ENCODE measurements at places on chromosomes 6 and 20. TPM values are rescaled to one million over a fixed set of nuclear protein-coding genes. Genes with fewer than 3 reads are reported as not detected.

DNA sequence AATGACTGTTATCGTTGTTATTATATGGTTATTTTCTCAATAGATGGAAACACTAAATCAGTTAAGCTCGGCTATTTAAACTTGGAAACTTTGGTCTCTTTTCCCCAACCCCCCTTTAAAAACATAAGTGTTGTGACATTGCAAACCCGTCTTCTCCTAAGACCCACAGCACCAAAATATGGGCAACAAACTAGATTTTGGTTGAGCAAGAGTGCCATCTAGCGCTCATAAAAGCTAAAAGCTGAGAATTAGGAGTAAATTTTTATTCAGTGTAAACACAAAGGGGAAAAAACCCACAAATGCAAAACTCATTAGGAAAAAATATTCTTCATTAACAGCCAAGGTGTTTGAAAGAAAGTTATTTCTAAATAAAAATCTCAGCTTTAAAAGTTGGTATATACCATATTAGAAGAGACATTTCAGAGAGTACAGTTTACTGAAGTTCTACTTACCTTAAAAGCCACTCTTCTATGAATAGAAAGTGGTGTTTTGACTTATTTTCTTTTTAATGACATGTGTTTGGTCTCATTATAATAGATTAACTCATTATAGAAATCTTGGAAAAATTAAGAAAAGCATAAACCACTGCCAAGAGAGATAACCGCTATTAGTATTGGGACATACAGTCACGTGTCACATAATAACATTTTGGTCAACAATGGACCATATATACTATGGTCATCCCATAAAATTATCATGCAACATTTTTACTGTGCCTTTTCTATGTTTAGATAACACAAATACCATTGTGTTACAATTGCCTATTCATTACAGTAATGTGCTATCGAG is 21.1 kb downstream of the SESN1 start:
- peaks cover 9% of the 10 kb centered on the region for H3K4me1 ChIP-seq
- no peak overlapping the region for H3K27ac ChIP-seq
- DNase-seq = peak; percentile 49
- no peaks in the 10 kb centered on the region for H3K36me3 ChIP-seq
- no peak overlapping the region for H3K4me3 ChIP-seq
- H3K27me3 ChIP-seq = no peaks in the 10 kb centered on the region

SLC17A3 gene
- total RNA-seq = 0.58 TPM

DNA sequence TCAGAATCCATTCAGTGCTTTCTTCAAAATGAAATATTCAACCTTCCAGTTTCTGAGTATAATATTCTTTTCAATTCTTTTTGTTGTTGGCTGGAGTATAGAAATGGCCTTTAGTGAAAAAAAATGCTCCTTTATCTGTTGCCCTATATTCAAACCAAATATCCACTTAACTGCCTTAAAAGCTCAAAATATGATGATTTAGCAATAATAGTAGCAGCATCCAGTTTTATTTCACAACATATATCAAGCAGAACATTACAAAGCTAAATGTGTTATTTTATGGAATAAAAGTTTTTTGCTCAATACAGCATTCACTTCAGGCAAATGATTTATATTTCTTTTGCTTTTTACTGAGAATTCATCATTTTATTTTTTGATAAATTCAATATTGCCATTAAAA is 322.4 kb upstream of the EYS start:
- H3K36me3 ChIP-seq = no peaks in the 10 kb centered on the region
- H3K4me3 ChIP-seq = no peak overlapping the region
- no peaks in the 10 kb centered on the region for H3K27me3 ChIP-seq
- H3K27ac ChIP-seq = no peak overlapping the region
- H3K4me1 ChIP-seq = no peaks in the 10 kb centered on the region

GRCh38 chr20:23627501-23627900 is 10.3 kb downstream of the CST3 start:
- H3K4me3 ChIP-seq = no peak overlapping the region
- no peaks in the 10 kb centered on the region for H3K4me1 ChIP-seq
- no peaks in the 10 kb centered on the region for H3K27me3 ChIP-seq
- H3K36me3 ChIP-seq = no peaks in the 10 kb centered on the region

RAMACL gene
- total RNA-seq = 0.85 TPM

KCNG1 gene
- not detected for total RNA-seq

SPO11 gene
- total RNA-seq = not detected

GRCh38 chr6:44127186-44128019 is at the start of the genes MRPL14 and TMEM63B:
TSS of gene MRPL14 (minus strand) at chr6:44127452. CDS start at chr6:44116611, 10,841 bp downstream.
TSS of gene TMEM63B (plus strand) at chr6:44127554. CDS start at chr6:44134585, 7,031 bp downstream.
- H3K4me3 ChIP-seq = peak within 1 kb of the TSS; percentile 92
- peaks cover 36% of the 10 kb centered on the region for H3K4me1 ChIP-seq
- no peaks in the 10 kb centered on the region for H3K27me3 ChIP-seq
- H3K36me3 ChIP-seq = no peaks in the 10 kb centered on the region
- DNase-seq = peak; percentile 86

DNA sequence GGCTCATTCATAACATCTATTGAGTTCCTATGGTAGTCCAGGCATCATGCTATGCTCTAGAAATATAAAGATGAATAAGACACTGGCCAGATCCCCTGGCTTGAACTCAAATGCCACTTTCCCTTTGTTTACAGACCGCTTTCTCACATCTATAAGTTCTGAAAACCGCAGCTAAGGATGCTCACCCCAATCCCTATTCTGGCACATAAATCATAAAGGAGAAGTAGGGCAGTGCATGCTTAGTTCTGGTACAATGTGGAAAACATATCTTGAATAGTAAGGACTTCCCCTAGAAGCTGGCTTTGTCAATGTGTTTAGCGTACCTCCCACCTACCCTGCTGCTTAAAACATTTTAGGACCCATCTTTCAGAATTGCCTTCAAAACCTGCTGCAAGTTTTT is 26.4 kb downstream of the MRS2 start:
- no peak overlapping the region for H3K4me3 ChIP-seq
- no peak overlapping the region for H3K27ac ChIP-seq
- peaks cover 17% of the 10 kb centered on the region for H3K36me3 ChIP-seq
- no peak for DNase-seq

CALHM4 gene
- total RNA-seq = not detected

TSHZ2 gene
- total RNA-seq = 32.0 TPM

DNA sequence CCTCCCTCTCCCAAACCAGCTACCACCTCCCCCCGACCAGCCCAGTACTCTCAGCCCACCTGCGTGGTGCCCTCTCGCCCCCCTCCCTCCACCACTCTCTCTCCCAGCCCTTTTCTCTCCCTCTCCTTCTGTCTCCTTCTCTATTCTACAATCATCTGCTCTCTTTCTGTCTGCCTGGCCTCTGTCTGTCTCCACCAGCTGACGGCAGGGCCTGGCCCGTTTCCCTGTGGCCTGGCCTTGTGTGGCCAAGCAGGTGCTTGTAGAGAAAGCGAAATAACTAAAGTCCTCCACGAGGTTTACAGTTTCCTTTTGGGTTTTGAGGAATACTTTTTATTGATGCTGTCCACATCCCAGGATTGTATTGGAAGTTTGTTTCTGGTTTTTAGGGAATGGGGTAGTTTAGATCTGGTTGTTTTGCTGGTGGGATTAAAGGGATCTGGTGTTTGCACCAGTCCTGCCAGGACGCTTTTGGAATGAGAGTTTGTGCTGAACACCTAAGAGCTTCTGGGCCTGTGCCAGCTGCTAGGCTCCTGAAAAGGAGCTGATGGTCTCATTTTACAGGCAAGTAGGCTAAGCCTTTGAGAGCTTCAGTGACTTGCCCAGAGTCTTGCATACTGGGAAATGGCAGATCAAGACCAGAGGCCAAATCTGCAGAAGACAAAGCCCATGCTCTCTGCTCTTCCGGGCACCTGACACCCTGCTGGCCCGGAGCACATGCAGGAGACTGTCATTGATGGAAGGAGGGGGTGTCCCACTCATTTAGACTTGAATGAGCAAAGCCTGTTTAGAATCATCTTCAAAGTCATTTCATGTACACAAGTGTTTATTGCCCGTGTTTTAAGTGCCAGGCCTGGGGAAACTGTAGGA is 161.7 kb downstream of the SYCP2 start:
- H3K27ac ChIP-seq = no peak overlapping the region
- no peak for DNase-seq
- peaks cover 17% of the 10 kb centered on the region for H3K27me3 ChIP-seq
- no peaks in the 10 kb centered on the region for H3K36me3 ChIP-seq

- no peaks in the 10 kb centered on the region for H3K27me3 ChIP-seq
- H3K36me3 ChIP-seq = peaks cover 10% of the 10 kb centered on the region
- H3K4me3 ChIP-seq = no peak overlapping the region
- peak overlapping the region; percentile 65 for H3K27ac ChIP-seq
- DNase-seq = peak; percentile 45
Measured at GRCh38 chr20:56440346-56441007, 27.9 kb upstream of the RTF2 start.

DNA sequence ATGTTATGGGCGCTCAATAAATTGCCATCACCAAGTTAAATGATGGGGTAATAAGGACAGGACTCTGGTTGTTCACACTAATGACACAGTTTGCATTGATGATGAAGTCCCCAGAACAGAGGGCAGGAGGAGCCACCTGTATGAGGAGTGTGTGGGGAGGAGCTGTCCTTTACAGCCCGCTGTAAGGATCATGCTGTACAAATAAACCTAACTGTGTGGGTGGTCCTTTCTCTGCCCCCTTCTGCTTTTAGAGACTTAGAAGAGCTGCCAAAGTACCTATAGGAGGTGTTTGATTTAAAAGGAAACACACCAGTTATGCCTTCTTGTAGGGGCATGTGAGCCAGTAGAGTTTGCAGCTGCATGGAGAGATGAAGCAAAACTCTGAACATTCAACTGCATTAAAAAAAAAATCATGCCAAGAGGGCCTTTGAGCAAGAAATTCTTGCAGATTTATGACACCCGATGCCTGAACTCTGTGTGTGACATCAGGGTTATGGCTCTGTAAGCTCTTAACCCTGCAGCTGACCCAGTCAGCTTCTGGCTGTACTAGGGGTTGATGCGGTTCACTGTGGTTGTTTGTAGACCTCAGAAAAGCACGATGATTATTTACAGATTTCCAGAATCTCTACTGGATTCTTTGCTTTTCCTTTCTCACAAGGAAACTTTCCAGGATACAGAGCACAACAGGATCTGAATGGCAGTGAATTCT is 67.4 kb downstream of the UST start:
- DNase-seq = no peak
- H3K27ac ChIP-seq = no peak overlapping the region
- H3K4me1 ChIP-seq = no peaks in the 10 kb centered on the region

DNA sequence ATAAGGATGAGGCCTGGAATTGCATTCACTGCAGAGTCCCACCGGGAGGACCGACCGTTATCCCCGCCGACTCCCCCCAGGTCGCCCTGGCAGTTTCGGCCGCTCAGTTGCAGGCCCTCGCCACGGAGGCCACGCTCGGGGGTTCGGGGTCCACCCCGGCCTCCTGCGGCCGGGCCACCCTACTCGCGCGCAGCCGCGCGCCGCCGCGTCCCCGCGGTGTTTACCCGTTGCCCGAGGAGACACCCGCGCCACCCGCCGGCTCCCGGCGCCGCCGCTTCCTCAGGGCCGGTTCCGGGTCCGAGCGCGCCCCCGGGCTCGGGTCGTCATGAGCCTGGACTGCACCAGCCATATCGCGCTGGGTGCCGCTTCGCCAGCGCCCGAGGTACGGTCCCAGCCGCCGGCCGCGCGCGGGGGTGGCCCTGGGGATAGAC is at the start of gene CCDC170:
Gene CCDC170, plus strand, starts transcription at position 214 of the 431 bp plus-strand sequence. Its CDS starts 112 bp downstream, at position 326.
- H3K4me1 ChIP-seq = peaks cover 13% of the 10 kb centered on the region
- no peak within 1 kb of the TSS for H3K27ac ChIP-seq
- H3K36me3 ChIP-seq = no peaks in the 10 kb centered on the region
- H3K4me3 ChIP-seq = peak within 1 kb of the TSS; percentile 72

- no peak overlapping the region for H3K27ac ChIP-seq
- H3K4me3 ChIP-seq = no peak overlapping the region
- H3K27me3 ChIP-seq = no peaks in the 10 kb centered on the region
- DNase-seq = no peak
Measured at GRCh38 chr6:74956559-74957428, 249.1 kb downstream of the COL12A1 start.

SUMO4 gene
- 5.7 TPM for total RNA-seq

RNASET2 gene
- 252 TPM for total RNA-seq

DNA sequence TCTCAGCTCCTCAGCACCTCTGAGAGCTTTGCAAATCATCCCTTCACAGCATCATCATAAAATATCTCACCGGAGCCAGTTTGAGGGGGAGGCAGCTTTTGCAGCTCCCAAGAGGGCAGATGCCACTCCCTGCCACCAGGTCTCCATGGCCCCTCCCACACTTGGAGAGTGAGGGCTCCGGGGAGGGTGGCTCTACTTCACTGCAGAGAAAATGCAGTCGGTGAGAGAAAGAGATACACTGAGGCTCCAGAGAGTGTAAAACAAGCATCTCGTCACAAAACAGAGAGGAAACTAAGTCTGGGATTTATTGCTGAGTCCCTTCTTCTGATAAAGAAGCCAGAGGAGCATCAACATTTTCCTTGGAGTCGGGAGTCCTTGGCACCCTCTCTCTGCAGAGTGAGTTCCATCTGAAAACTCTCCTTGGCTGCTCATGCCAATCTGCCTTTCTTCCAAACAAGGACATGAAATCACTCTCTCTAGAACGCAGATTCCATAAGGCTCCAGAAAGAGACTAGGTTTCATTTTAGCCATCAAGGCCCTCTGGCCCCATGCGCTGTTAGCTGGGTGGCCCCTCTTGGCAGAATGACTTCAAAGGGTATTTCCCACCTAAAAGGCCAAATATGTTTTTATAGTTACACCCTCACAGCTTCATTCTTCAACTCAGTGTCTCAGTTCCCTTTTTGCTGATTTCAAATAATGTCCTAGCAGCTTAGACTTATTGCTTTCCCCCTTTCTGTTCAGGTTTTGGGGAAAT is 70.6 kb upstream of the F13A1 start:
- H3K27me3 ChIP-seq = no peaks in the 10 kb centered on the region
- no peak overlapping the region for H3K27ac ChIP-seq
- H3K4me3 ChIP-seq = no peak overlapping the region
- H3K36me3 ChIP-seq = no peaks in the 10 kb centered on the region
- no peak for DNase-seq

TGM3 gene
- not detected for total RNA-seq

DNA sequence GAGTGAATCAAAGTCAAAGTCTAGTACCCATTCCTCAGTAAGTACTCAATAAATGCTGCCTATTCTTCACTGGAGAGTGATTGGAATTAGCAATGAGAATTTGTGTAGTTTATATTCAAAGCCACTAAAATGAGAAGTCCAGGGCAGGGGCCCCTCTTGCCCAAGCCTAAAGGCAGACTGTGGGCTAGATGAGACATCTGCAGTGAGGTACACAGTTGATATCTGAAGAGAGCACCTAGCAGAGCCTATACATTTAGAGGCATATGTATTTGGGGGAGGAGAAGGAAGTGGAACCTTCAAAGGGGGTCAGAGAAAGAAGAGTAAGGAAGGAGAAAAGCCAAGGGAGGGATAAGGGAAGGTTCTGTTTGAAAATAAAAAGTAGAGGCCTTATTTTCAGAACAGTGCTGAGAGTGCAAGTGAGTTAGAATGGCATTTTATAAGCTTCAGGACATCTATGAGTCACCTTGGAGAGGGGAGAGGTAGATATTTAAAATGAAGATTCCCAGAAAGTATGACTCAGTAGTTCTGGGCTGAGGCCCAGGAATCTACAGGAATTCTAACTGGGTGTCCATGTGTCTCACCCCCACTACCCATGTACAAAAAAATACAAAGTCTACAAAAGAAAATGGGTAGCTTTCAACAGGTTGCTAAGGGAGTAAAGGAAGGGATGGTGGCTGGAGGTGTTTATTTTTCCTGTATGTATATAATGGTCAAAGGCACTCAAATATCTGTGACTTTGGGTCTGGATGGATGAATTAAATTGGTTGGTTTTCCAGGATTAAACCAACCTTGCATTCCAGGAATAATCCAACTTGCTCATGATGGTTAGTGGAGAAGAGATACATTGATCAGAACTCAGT is 135.1 kb downstream of the ZFP64 start:
- no peak overlapping the region for H3K27ac ChIP-seq
- no peaks in the 10 kb centered on the region for H3K36me3 ChIP-seq
- no peak overlapping the region for H3K4me3 ChIP-seq
- no peak for DNase-seq
- no peaks in the 10 kb centered on the region for H3K27me3 ChIP-seq

Measured in T-cell (primary cell).